ENCODE measurements at places on chromosomes 7 and 10.

GRCh38 chr7:44461387-44461786, 29.1 kb downstream of the NUDCD3 start:
- no peak for DNase-seq

DNA sequence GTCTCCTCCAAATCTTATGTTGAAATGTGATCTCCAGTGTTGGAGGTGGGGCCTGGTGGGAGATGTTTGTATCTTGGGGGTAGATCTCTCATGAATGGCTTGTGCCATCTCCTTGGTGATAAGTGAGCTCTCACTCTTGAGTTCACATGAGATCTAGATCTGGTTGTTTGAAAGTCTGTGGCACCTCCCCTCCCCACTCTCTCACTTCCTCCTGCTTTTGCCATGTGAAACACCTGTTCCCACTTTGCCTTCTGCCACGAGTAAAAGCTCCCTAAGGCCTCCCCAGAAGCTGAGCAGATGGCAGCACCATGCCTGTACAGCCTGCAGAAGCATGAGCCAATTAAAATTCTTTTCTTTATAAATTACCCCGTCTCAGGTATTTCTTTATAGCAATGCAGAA, 23.5 kb downstream of the TMEM229A start:
- no peak for DNase-seq

DNA sequence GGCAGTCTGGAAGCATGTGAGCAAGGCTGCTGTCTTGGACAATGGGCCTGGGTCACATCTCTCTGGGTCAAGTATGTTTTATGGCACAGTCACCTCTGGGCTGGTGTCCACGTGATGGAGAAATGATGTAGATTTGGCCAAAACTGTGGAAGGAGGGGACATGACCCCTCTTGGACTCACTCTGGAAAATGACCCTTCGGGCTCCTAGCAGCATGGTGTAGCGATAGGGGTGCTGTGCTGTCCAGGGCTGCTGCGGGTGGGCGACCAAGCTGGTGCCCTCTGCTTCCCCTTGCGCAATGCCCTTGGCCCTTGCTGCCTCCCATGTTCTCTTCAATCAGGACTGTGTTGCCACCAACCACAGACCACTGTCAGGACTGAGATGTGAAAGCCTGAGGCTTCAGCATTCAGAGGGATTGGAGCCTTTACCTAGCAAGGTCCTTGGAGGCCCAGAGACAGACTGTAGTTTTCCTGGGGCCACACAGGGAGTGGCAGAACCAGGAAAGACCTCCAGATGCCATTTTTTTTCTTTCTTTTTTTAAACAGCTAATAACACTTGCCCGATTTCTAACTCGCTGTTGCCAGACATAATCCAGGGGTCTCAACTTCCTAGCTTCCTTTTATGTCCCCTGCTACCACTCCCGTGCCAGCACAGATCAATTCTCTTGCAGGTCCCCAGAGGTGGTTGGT, 6.1 kb downstream of the CYP26A1 start:
- DNase-seq = no peak

DNA sequence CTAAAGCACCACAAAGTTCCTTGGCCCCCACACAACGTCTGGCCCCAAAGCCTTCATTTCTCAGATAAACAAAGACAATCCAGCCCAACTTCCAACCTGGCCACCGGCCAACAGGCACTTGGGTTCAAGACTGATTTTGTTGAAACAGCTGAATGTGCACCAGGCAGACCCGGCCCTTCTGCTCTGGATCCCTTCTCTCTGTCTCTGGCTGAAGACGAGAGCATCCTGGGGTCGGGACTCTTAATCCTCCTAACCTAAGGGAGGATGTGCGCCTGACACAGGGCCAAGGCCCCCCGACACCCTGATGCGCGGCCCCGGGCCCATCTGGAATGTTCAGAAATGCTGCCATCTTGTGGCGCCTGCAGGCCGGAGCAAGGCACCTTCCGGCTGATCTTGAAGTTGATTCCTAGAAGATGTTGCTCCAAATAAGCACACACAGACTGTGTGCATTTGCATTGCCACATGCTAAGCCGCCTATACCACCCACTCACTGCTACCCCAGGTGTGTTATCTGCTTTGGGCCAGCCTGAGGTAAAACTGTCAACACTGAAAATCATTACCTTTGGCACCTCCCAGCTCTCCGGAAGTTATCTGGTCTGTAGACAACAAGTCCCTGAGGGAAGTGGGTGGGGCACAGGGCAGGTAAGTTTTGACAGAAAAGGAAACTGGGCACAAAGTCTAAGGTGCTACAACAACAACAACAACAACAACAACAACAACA, 98.4 kb upstream of the HABP2 start:
- no peak for DNase-seq

DNA sequence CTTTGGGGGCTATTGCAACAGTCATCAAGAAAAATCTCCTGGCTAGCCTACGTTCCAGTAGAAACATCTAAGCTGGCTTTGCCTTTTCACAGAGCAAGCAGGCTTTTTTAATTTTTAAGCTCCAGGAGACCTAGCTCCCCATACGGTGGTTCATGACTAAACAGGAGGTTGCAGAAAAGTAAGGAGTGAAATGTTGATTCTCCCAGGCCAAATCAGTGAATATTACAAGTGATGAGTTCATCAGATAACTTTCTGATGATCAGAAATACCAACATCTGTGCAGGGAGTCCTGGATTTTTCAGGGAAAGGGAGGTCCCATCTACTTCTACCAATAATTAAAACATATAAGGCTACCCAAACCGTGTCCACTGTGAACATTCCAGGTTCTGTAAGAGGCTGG, 477.3 kb upstream of the CELF2 start:
- DNase-seq = no peak

GRCh38 chr7:98630149-98630548, 13.1 kb downstream of the NPTX2 start:
- no peak for DNase-seq

DNA sequence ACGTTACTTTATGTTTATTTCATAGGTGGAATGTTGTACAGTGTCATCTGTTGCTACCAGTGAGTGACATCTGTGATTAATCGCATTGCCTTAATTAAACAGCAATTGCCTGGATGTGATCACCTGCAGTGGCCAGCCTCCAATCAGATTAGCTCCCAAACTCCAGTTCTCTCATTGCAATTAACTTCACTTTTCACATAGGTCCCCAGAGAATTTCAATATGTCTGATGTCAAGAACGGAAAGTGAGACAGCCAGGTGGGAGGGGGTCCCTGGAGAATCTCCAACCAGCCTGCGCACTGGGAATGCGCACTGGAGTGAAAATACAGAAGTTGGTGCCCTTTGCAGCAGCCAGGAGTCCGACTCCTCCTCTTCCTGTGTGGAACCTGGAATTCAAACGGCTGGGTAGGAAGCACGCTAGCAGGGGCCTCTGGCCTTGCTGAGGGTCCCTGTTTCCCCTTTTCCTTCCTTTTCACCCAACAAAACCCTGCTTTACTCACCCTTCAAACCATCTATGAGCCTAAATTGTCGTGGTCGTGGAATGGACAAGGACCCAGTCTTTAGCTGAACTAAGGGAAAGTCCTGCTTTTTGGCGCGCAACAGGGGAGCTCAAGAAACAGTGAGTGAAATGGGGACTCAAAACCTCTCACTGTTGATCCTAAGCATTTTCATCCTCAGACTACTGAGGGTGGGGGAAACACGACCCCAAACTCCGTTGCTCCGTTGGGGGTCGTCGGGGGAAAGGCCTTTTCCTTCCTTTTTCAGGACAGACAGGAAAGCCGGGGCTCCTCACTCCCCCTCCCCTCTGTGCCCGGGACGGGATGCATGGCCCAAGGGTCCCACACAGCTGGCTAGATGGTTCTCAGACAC, 1355.5 kb upstream of the LRRTM3 start:
- no peak for DNase-seq

- DNase-seq = no peak
Measured at GRCh38 chr10:23351926-23352519, 7.4 kb upstream of the C10orf67 start.

DNA sequence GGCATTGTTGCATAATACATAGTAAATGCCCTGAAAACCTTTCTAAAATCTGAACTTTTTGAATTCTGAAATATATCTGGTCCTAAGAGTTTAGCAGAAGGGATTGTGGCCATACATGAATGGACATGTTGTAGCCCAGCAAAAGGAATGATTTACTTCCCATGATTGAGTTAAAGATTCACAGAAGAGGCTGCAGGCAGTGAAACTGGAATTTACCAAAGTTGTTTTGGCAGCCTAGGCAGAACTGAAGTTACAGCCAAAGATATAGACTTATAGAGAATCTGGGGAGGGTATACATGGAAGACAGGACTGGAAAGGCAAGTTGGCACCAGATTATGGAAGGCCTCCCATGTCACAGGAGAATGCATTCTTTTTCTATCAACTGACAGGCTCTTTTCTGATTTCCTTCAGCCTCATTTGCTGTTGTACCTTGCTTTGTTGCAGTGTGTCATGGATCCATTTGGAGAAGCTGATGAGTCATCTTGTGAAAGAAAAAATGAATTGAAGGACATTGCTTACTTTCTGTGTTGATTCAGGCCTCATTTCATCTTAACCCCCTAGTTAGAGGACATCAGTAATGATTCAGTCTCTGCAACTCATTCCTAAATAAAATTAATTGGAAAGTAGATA, 356.2 kb upstream of the LRGUK start:
- no peak for DNase-seq
